Activated T-helper 9 cell treated with anti-CD3 and anti-CD28 coated beads, Interleukin-2, amount 50 U/mL, for 16 hours (primary cell): ENCODE measurements at places on chromosomes 4 and X.

GRCh38 chrX:18887177-18887824 lies 96.6 kb downstream of the PHKA2 start:
- DNase-seq = no peak

DNA sequence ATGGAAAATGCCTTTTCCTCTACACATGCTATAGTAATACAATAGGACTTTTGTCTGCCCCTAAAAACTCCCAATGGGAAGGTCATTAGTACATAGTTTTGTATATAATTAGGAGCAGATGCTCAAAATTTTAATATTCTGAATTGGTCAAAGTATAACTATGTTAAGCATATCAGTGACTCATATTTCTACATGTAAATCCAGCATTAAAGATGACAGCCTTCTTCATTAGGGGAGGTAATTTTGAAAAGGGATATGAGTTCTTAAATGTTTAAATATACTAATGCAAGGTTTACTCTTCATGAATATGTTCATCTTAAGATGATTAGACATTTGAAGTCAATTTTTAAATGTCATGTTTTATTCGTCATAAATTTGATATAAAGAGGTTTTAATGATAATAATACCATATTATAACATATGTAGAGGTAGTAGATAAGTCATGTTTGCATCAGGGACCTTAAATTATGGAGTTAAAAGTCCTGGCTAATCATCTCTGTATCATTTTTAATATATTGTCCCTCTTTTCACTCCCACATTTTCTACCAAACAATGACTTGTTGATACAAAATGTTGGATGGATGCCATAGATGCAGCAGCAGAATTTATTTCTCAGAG lies 218.8 kb downstream of the STPG2 start:
- no peak for DNase-seq

DNA sequence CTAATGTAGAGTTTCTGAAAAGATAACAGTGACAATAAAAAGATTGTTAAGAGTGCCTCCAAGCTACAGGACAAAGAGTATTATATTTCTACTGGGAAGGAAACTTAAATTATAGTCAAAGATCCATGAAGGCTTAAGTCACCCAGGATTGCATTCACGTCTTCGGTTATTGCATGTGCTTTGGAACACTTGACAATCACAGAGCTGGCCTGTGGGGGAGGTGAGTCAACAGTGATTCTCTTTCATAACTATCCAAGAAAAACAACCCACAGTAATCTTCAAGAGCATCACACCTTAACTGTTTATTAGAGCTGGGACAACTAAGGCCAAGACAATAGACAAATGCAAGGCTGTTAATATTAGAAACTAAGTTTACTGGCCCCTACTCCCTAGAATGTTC lies 40.3 kb downstream of the PDGFC start:
- DNase-seq = no peak

GRCh38 chrX:148917441-148917840 lies 417.0 kb downstream of the AFF2 start:
- no peak for DNase-seq

DNA sequence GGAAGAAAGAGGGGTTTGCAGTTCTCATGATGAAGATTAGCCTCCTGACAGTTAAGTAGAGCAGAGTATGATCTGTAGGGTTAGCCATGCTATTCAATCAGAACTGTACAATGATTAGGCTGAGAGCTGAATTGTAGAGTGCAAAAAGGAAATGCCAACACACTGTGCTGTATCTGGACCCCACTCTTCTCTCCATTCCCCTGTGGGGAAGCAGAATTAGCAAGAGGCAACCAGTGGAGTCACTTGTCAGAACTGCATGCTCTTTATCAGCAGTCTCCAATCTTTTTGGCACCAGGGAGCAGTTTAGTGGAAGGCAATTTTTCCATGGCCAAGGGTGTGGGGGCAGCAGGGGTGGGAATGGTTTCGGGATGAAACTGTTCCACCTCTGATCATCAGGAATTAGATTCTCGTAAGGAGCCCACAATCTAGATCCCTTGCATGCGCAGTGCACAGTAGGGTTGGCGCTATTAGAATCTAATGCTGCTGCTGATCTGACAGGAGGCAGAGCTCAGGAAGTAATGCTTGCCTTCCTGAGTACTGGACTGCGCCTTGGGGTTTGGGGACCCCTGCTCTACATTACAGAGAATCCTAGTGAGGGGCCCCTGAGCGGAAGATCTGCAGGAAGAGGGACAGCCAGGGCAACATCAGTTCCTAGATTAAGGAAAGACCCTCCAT lies 19.4 kb downstream of the TBC1D9 start:
- no peak for DNase-seq

GRCh38 chrX:30589146-30589888 lies 11.8 kb upstream of the TASL start:
- DNase-seq = no peak

DNA sequence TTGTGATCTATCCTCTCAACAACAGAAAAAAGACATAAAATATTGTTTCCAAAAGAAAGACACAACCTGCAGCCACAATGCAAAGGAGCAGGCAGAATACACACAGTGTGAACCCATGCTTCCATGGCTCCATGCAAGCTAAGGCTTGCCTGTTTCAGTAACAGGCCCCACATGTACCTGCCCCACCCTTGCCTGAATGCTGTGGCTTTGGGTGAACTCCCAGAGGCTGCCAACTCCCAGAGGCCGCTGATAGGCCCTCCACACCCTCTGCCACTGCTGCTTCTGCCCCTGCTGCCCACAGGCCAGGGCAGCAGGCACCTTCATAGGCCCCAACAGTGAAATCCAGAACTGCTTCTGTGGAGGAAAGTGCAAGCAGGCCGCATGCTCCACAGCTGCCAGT lies 313.9 kb downstream of the CHIC1 start:
- DNase-seq = no peak

- no peak for DNase-seq
Observed at GRCh38 chrX:46918434-46918833, 6.2 kb downstream of the JADE3 start.

DNA sequence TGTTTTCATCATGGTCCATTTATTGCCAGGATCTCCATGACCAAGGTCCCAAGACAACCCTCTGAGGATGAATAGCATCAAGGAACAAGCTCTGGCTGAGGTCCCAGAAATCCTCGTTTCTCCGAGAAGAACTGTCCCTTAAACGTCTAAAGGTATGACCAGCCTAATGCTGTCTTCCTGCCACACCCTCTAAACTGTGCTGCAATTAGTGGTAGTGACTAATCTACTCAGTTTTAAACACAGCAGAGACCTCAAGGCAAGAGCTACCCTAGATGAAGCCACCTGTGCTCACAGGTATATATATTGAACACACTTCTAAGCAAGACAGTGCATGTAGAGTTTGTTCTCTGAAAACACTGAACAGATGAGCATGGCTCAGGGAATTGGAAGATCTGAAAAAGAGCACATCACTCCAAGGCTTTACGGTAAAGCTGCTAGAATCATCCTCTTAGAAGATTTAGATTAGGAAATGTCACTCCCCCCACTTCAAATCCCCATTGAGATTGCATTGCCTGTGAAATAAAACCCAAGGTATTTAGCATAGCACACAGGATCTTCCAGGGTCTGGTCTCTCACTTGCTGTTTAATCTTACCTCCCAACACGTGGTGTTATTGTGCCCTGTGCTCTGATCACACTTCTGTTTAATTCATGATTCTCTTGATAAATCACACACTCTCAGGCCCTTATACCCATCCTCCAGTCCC lies 173.9 kb upstream of the VCX3A start:
- DNase-seq = no peak

- DNase-seq = no peak
Observed at GRCh38 chrX:136147976-136148375, 643 bp downstream of the FHL1 start.

- DNase-seq = no peak
Observed at GRCh38 chrX:3582451-3582850, 131.0 kb downstream of the PRKX start.

DNA sequence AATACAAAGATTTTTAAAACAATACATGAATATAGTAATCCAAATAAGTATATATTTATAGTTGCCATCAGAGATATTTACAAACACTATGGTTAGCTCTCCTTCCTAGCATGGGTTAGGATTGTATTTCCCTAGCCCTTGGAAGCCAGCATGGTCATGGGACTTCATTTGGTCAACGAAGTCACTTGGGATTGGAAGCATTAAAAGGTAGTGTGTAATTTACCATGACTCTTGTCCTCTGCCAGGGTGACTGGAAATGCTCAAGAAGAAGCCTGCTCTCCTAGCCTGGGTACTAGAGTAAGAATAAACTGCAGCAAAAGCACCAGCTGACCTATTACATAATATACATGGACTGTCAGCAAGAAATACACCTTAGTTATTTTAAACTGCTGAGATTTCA lies 102.9 kb downstream of the COL25A1 start:
- no peak for DNase-seq

GRCh38 chr4:185773419-185773818 lies 38.6 kb downstream of the SORBS2 start:
- no peak for DNase-seq

GRCh38 chr4:142815834-142816233 lies 30.3 kb downstream of the INPP4B start:
- no peak for DNase-seq

GRCh38 chr4:82415922-82416365 lies 14.3 kb downstream of the HNRNPDL start:
- no peak for DNase-seq

DNA sequence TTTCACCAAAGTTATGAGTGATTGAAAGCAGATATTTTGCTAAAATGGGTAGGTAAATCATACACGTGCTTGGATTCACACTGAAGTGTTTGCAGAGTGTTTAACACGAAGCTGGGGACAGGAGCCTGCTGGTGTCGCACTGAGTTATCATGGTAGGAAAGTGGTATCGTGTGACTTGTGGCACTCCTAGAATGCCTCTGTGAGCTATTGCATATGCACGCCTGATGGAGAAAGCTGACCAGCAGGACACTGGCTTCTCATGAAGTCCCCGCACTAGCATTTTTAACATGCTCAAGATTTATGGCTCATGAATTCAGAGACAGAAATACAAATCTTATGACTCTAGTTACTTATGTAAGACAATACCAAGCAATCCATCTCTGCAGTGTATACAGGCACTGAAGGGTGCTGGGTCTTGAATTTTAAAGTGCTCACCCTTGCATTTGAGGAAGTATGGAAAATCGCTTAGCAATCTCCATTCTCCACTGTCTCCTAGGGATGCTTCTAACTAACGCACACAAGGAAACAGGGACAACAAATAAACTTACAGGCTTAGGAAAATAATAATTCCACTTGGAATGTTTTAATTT lies 19.8 kb downstream of the VCX3B start:
- DNase-seq = no peak

DNA sequence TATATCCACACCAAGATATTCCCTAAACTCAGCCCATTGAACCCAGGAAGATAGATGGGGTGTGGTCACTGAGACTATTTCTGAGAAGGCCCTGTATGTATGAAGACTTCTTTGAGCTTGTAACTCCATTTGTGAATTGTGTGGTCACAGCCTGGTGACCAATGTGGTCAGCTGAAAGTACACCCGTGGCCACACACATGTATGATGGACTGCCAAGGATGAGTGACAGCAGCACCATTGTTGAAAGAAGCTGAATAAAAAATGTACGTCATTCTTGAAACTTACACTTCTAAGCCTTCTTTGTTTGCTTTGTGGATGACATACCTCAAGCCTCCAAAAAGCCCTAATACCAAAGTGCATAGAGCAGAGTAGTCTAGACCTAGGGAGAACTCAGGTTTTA lies 581.4 kb downstream of the RAB28 start:
- DNase-seq = no peak

DNA sequence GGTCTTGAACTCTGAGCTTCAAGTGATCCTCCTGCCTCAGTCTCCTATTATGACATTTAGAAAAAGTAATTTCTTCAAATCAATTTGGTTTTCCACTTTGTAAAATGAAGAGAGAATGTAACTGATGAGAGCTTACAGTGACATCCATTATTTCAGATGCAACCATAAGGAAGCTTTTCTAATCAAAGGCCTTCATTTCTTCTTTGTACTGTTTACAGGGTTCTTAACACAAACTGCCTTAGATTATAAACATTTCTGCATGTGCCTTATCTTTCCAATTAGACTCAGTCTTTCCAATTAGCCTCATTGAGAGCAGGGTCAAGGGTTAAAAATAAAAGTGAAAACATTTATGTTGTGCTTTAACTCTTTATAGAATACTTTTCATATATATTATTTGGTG lies 71.8 kb downstream of the WWC2 start:
- DNase-seq = no peak

GRCh38 chrX:95056901-95057300 lies 1382.9 kb downstream of the FAM133A start:
- DNase-seq = no peak

DNA sequence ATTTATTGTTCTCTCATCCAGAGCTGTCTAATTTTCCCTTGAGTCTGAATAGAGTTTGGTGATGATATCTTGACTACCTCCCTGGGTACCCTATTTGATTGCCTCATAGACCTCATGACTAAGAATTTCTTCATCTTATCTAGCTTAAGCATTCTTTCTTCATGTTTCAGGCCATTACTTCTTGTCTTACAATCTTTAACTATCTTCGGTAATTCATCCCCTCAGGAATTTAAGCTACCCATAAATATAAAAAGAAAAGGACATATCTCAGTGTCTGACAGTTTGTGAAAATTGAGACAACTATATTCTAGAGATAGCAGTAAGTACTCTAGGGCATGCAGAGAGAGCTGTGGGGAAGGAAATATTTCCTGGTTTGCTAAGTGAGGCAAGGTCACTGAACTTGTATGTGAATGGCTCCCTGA lies 466.1 kb upstream of the GRID2 start:
- DNase-seq = no peak

DNA sequence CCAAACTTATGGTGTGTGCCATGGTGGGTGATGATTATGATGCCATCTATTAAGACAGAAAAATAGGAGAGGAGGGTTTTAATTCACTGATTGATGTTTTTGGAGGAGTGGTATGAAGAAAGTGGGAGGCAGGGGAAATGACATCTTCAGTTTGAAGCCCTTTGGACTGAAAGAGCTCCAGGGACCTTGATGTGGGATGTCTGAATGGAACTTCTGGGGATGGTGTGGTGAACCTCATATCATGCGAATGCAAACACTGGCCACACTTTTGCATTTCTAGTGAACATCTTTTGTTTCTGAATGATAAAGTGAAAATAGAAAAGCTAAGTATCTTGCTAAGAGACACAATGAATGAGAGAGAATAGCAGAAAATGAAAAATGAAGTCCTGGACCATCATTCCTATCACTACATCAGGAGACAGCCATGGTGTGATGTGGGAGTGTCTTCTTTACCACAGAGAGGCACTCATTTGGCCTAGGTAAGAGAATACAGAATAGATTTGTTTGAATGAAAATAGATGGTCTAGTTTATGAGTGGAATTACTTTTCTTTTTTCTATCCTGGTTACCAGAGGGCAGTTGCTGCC lies 123.5 kb downstream of the ZNF827 start:
- no peak for DNase-seq
